Articular chondrocyte of knee joint (primary cell): ENCODE measurements at places on chromosomes 2 and 18. TPM values are rescaled to one million over a fixed set of nuclear protein-coding genes. Genes with fewer than 3 reads are reported as not detected.

The PLGLB2 gene
- 2.6 TPM in 2 replicates for total RNA-seq

The TSPYL6 gene
- under 0.01 TPM in 1 of 2 replicates, not detected in the other for total RNA-seq

The DOK6 gene
- total RNA-seq = 0.76 and 1.0 TPM in 2 replicates

The ALLC gene
- not detected in 2 replicates for total RNA-seq

The KIF5C gene
- total RNA-seq = 0.65 and 0.97 TPM in 2 replicates

The MAP2 gene
- total RNA-seq = under 0.01 and 0.54 TPM in 2 replicates
